ENCODE measurements at places on chromosomes 2 and 18.

- DNase-seq: no peak
Observed at GRCh38 chr2:174972924-174973323, 32.3 kb downstream of the CHN1 start.

GRCh38 chr18:66632756-66633155, 28.9 kb upstream of the CDH19 start:
- DNase-seq: no peak

- DNase-seq: no peak
Observed at GRCh38 chr18:54630963-54631362, 39.9 kb downstream of the DYNAP start.

DNA sequence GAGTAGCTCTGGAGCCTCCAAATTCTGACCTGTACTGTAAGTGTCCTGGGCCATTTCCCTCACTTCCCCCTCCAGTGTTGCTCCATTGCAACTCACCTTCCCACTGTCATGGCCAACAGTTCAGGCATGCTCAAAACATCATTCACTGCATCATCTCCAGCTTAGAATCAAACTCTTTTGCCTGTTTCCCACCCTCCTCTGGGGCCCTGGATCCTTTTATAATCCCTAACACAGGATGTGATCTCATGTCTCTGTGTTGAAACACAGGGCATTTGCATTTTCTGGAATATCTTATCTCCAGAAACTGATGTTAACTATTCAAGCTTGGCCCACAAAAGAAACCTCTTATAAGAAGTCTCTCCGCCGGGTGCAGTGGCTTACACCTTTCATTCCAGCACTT, 3.0 kb downstream of the DPP4 start:
- no peak for DNase-seq

- no peak for DNase-seq
Observed at GRCh38 chr2:236754271-236754944, 184.8 kb downstream of the ACKR3 start.

Measured in activated CD4-positive, alpha-beta T cell treated with anti-CD3 and anti-CD28 coated beads, Interleukin-2, Interleukin-4, amounts not matched to agents 100 ng/mL and 50 ng/mL, durations not matched to agents 16 hours and 8 hours (primary cell).